ENCODE measurements at places on chromosomes 7 and 10.

DNA sequence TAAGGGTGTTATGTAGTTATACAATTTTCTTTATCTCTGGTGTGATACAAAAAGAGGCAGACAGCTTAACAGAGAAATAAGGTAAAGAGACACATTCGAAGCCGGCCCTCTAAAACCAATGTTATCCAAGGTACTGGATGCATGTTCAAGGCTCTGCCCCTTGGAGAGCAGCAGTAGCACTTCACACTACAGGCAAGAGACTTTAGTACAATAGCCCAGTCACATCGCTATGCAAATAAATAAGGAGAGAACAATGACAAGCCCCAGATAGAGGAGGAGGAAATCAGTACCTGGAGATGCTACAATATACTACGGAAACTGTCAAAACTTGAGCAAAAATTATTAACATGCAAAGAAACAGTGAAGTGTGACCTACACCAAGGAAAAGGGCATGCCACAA is 111.1 kb downstream of the ITGB1 start:
- no peak for ATAC-seq

GRCh38 chr10:99346247-99346646 is 17.1 kb downstream of the CNNM1 start:
- peak; percentile 53 for ATAC-seq

GRCh38 chr7:130904031-130904757 is 170.2 kb upstream of the KLF14 start:
- ATAC-seq: peak; percentile 40

GRCh38 chr7:21603462-21603861 is 60.6 kb downstream of the DNAH11 start:
- ATAC-seq: no peak

DNA sequence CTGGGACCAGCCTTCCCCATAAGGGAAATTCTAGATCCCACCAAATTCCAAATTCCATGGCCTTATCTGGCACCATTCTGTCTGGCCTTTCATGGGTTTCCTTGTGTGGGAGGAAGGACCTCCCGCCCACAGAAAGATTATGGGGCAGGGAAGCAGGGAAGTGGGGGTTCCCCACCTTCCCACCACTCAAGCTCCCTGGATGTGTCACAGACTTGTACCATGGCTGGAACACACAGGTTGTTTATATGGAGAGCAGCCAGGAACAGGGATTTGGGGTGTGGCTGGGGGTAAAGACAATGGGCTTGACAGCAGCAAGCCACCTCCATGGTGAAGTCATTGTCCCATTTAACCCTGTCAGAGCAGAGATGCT is 18.3 kb downstream of the UNC5B start:
- no peak for ATAC-seq

- no peak for ATAC-seq
Measured at GRCh38 chr10:70117646-70118045, 15.0 kb downstream of the AIFM2 start.

- ATAC-seq: no peak
Measured at GRCh38 chr7:136251826-136252225, 274.7 kb upstream of the MTPN start.

- ATAC-seq: no peak
Measured at GRCh38 chr7:5685205-5685604, 96.3 kb downstream of the RNF216 start.

DNA sequence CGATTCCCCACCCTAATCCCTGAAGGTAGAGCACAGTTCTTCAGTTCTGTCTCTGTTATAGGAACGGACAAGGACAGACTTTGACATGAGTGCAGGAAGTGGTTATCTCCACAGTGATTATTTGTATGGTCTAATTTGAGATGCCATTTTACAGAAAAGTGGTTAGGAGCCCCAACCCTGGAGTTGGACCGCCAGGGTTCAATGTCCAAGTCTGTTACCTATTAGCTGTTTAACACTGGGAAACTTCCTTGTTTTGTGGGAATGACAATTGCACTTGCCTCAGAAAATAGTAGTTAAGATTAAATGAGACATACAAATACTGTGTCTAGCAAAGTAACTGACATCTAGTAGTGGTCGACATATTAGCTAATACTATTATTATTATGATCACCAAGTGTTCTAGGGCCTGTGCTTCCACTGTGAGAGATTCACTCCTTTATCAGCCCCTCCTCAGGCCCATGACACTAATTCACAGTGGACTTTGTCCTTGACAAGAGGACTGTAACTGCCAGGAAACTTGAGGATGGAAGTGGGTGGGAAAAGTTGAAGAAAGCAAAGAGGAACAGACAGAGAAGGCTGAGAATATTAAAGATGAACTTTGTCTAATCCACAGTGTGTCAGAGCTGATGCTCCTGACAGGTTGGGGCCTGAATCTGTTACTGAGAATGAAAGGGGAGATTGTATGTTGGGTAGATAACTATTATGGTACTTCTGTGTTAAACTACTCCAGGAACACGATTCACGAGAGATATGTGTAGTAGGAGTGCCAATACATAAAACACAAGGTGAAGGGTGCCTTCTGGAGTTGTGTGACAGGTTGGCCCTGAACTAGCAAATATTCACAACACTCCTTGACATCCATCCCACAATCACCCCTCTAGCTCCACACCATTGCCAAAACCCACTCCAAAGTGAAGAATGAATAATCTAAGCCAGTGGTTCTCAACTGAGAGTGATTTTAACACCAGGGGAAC is 66.4 kb downstream of the TAC1 start:
- ATAC-seq: no peak

DNA sequence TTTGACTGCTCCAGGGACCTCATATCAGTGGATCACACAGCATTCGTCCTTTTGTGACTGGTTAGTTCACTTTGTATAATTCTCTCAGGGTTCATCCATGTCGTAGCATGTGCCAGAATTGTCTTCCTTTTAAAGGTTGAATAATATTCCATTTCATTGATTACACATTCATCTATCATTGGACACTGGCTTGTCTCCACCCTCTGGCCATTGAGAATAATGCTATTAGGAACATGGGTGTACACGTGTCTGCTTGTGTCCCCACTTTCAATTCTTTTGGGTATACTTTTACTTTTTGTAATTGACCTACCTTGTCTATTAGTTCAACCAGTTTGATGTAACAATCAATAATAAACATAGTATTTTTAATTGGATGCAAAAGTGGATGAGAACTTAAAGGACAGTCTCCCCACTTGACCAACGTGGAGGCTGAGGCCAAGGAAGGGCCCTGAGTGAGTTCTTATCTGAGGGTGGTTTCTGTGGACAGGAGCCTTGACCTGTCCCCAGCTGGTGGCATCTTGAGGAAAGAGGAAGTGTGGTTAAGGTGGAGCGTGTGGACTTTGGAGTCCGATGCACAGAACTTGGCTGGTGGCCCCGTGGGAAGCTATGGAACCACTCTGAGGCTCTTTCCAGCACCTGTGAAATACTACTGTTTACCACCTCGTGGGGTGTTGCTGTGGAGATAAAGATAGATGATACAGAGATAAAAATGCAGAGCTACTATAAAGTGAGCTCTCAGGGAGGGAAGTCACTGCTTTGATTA is 16.6 kb downstream of the WDFY4 start:
- ATAC-seq: no peak
